Caco-2 (cell line): ENCODE measurements at places on chromosomes 5 and 9.

DNA sequence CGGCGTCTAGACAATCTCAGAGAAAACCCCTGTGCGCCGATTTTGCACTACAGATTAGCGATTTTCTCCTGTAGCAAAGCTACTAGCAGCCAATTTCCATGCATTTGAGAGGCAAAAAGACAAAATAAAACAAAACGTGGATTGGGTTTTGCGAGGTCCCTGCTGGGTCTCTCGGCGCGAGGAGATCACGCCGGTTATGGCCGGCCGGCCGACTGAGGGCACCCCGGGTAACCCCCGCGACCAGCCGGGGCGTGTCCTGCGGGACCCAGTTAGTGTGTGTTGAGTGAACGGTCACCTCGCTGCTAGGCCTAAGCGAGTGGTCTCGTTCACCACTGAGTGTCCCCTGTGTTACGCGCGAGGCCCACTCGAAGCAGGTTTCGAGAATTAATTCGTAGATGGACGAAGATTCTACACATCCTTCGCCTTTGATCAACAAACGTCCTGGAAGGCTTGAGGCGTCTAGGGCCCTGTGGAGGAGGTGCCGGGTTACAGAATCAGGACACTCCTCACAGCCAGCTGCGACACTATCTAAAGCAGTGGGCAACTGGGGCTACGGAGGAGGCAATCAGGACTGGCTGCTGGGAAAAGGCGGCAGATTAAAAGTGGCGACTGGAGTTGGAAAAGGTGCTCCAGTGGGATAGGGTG is 764 bp upstream of the VDAC1 start:
- DNase-seq, result no peak

- no peak for DNase-seq
Observed at GRCh38 chr9:100228352-100228869, 124.3 kb downstream of the TEX10 start.

- no peak for DNase-seq
Observed at GRCh38 chr5:14492331-14492964, 89.1 kb upstream of the OTULINL start.

GRCh38 chr9:125558453-125559092 is 148.4 kb downstream of the MAPKAP1 start:
- DNase-seq, result peak; percentile 79

GRCh38 chr5:5350101-5350500 is 72.4 kb upstream of the ICE1 start:
- DNase-seq, result no peak
